ENCODE measurements at places on chromosomes 11 and 22.

- DNase-seq: no peak
These were observed 4.2 kb downstream of the SEPTIN5 start for GRCh38 chr22:19718456-19719049.

DNA sequence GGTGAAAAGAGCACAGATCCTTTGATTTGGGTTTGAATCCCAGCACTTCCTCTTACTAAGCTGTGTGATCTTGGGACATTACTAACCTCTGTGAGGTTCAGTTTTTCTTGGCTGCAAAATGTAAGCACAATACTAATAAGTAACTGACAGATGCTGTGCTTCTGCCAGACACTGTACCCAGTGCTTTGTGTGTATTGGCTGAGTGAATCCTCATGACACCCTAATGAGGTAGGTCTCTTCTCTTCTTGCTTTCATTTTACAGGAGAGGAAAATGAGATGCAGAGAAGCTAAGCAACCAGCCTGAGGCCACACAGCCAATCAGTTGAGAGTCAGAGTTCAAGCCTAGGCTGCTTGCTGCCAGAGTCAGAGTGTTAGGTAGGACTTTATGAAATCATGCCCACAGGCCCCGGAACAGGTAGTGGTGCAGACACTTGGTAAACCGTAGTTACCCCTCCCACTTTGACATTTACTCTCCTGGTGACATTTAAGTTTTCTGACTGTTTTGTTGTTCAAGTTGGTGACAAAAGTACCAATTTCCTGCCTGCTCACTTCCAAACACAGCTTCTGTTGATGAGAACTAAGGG, 21.2 kb downstream of the PTPRJ start:
- no peak for DNase-seq

DNA sequence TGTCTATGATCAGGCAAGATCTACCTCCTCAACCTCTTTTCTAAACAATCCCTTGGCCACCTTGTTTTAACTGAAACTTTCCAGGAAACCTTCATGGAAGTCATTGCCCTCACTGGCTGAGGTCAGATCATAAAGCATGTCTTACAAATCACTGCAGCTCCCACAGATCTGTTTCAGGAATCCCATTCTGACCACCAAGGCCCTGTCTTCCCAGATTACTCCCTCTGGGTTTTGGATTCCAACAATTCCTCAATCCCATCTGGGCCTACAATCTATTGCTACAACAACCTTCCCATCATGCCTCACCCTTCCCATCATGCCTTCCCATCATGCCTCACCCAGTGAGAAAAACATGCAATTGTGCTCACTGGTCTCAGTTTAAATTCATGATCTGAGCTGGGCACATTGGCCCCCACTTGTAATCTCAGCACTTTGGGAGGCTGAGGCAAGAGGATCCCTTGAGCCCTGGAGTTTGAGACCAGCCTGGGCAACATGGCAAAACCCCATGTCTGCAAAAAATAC, 15.9 kb downstream of the ADAMTS15 start:
- no peak for DNase-seq

- DNase-seq: no peak
These were observed 89.0 kb downstream of the CWC15 start for GRCh38 chr11:94884376-94884775.

DNA sequence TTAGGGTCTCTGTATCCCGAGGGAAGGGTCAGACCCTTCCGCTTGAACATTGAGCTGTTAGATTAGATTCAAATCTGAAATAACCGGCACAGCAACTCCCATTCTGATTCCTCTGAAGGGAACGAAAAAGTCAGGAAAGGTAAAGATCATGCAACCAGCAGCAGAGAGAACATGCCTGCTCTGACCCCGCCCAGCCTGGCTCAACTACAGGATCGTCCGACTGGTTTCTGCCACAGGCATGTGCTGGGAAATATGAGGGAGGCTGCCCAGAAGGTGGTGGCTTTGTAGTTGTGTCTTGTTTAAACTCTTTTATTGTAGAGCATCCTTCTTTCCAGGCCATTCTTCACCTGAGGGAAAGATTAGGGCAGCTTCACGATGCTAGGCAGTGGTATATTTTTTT, 5.0 kb upstream of the MTNR1B start:
- DNase-seq: no peak

GRCh38 chr11:71266114-71266833, 13.9 kb upstream of the SHANK2 start:
- no peak for DNase-seq

DNA sequence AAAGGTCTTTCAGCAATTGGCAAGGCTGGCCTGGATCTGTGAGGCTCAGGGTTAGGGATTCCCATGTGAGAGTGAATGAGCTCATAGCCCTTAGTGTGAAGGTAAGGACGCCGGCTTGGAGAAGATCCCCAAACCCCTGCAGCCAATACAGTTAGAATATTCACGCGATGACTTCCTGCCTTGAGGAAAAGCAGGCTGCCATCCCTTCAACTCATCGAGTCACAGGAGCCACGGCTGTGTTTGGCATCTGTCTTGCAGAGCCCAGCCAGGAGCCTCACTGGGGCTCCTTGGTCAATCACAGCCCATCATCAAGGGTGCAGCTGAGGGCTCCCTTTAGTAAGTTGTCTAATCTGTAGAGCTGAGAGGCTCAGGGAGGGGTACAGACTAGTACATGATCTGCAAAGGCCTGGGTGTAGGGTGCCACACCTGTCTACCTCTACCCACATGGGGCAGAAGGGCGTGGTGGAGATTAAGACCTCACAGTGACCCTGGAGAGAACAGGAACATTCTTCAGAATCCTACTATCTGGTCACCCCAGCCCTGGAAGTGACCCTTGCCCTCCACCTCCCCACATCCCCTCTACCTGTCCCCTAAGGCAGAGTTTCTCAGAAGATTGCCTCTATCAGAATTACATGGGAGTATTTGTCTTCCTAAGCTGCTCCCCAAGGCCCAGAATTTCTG, 18.5 kb downstream of the IL10RA start:
- no peak for DNase-seq

DNA sequence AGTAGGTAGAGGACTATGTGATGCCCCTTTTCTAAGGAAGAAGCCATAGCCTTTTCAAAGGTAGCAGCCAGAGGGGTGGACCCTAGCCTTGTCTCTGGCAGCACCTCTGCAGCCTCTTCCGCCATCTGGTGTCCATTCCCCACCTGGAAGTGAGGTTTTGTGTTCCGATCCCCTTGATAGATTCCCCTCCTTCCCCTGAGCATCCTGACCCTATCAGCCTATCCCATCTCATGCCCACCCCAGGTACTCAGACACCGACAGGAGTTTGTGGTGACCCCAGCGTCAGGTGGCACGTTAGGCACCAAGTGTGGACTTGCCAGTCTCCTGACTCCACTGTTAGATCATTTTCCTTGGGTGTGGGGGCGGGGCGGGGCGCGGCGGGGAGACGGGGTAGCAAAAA, 398 bp upstream of the FAM89B start:
- DNase-seq: no peak

- DNase-seq: no peak
These were observed 96.1 kb downstream of the LRRC32 start for GRCh38 chr11:76574406-76574805.

DNA sequence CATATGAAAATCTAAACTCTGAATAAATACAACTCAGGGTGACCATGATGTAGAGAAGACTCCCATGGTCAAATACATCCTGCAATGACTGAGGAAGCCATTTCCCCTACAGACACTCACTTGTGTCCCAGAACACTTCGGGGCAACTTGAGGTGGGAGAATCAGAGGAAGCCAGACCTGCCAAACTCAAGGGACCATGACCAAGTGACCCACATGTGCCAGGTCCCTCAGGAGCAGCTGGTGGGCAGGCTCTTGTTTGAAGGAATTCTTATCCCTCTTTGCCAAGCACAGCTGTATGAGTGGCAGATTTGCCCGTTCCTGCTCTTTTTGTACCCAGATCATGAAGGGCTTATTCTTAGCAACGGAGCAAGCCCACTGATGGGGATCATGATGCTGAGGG, 17.8 kb downstream of the SPATA19 start:
- DNase-seq: no peak

DNA sequence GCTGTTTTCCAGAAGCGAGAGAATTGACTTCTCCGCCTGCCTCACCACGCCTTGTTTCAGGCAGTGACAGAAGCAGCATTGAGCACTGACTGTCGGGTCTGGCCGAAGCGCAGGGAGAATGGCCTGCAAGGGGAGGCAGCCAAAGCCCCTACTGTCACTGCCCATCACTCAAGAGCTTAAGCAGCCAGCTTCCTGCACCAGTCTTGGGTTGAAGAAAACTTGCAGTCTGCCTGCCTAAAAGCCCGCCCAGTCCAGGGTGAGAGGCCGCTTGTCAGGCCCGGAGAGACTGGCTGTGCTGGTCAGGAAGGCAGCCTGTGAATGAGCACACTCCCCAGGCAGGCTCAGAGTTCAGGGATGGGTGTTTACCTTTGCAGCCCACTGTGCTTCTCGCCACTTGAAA, 108.3 kb downstream of the PKNOX2 start:
- no peak for DNase-seq

GRCh38 chr11:3840004-3840869, 522 bp downstream of the RHOG start:
- DNase-seq: no peak

DNA sequence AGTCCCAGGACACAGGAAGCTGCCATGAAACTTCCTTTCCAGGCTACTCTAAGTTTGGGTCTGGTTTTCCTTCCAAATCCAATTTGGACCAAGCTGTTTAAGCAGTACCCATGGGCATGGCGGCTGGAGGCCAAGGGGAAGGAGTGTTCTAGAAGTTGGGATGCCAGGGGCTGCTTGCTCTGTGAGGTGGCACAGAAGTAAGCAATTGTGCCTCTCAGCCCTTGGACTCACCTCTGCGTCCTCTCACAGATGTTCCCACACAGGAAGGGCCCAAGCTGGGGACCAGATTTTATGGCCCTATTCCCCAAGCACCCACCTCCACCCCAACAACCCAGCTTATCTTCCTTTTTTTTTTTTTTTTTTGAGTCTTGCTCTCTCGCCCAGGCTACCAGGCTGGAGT, 3.5 kb upstream of the DGAT2 start:
- no peak for DNase-seq

- DNase-seq: no peak
These were observed 1232.2 kb downstream of the BRD1 start for GRCh38 chr22:48595511-48595905.

GRCh38 chr11:75307058-75307457, 44.4 kb downstream of the ARRB1 start:
- DNase-seq: no peak

- DNase-seq: no peak
These were observed 150.7 kb downstream of the CCDC34 start for GRCh38 chr11:27212248-27212780.

GRCh38 chr11:85483861-85484260, 143.3 kb downstream of the DLG2 start:
- DNase-seq: no peak

GRCh38 chr22:38786631-38787030, 7.3 kb downstream of the DNAL4 start:
- no peak for DNase-seq

DNA sequence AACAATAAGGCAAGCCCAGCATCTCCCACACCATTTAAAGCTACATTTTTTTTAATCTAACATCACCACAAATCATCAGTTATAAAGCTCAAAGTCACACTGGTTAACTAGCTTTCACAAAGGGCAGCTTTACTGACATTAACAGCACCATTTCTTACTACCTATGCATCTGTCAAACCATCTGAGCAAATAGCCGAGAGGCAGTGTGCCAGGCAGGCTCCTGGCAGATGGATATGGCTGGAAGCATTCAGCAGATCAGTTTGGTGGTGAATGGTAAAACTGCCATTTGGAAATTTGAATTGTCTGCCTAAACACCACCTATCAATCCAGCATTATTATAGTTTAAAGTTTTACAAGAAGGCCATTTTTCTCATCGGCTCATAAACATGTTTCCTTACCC, 131.2 kb downstream of the TTC28 start:
- no peak for DNase-seq

GRCh38 chr11:111992206-111992855, 32.9 kb upstream of the DLAT start:
- no peak for DNase-seq

- DNase-seq: no peak
These were observed 4.2 kb downstream of the APOBEC3H start for GRCh38 chr22:39101226-39101625.

- DNase-seq: no peak
These were observed 76.9 kb upstream of the TTLL12 start for GRCh38 chr22:43263645-43264514.

DNA sequence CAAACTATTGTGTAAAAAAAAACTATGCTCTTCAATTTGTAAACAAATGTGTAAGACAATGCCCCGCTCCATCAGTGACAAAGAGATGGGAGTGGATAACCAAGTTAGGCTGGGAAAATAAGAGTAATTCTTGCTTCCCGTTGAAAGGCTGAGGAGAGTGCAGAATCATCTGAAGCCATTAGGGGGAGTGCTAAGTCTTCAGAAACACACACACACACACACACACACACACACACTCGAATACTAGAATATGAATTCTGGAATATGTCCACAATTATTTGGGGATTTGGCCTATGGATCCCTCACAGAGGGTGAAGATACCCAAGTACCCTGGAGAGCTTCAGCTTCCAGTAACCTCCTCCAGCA, 27.8 kb upstream of the ROBO3 start:
- DNase-seq: peak; percentile 15

DNA sequence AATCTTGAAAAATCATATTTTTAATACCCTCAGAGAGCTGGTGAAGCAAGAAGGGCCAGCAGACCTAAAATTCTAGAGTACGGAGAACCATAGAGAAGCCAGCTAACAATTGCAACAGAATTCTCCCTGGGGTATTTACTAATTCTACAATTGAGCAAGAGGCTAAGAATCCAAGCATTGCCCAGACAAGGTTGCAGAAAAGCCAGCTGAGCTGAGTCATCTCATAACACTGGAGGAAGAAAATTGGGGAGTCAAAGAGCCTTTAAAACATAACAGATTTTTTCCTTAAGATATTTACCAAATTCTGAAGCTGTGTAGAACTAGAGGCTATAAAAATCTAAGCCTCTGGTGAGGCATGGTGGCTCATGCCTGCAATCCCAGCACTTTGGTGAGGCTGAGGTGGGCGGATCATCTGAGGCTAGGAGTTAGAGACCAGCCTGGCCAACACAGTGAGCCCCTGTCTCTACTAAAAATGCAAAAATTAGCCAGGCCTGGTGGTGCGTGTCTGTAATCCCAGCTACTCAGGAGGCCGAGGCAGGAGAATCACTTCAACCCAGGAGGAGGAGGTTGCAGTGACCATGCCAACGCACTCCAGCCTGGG, 13.6 kb upstream of the TMEM216 start:
- DNase-seq: peak; percentile 64

DNA sequence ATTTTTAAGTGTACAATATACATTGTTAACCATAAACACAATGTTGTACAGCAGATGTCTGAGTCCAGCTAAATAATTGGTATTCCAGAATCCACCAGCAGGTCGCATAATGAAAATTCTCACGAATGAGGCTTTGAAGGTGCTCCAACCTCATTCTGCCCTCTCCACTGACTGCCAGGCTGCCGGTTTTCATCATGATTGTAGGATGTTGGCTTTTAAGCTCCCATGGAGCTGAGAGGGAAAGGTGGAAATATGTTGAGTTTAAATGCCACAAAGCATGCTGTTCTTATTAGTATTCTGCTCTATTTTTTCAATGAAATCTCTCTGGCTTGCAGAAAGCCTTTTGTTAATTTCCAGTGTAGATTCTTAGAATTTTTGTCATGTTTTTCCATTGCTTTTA, 337.2 kb upstream of the DDI1 start:
- no peak for DNase-seq
